ENCODE measurements at places on chromosomes 11 and 22.

DNA sequence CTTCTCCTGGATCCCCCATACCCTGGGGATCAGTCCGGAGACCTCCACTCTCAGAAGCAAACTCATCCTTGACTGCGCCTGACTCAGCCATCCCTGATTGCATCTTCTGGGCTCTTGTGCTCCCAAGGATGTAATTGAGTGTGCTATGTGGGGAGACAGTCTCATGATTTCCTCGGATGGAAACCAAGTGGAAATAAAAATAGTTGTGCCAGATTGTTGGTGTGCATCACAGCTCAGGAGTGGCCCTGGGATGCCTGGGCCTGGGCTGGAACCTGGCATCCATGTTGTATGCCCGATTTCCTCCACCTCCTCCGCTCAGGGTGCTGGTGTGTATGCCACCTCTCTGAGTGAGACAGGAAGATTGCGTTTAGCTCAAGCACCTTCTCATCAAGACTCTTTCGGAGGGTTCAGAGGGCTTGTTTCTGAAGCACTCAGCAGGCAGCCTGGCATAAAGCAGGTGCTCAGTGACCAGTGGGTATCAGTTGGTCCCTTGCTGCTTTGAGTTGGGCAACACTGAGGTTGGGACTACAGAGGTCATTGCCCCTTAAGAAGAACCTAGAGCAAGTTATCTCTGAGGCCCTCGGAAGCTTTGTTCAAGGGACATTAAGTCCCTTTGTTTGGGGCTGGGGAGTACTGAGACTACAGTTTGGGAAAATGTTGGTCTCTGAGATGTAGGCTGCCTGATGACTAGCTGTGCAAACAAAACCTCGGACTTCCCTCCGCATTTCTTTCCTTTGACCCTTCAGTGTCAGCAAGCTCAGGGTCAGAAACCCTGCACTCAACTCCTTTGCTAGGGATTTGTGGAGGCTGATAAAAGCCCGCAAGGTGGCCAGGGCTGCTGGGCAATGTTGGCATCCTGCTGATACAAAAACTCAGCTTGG, 24.8 kb upstream of the MICAL2 start:
- H3K36me3 ChIP-seq = no peaks in the 10 kb centered on the region
- H3K4me3 ChIP-seq = no peak overlapping the region
- H3K27me3 ChIP-seq = peaks cover 2% of the 10 kb centered on the region
- H3K4me1 ChIP-seq = peaks cover 11% of the 10 kb centered on the region

GRCh38 chr11:47987310-47987709, 7.0 kb downstream of the PTPRJ start:
- peaks cover 21% of the 10 kb centered on the region for H3K4me1 ChIP-seq
- H3K27ac ChIP-seq = no peak overlapping the region
- H3K36me3 ChIP-seq = no peaks in the 10 kb centered on the region

DNA sequence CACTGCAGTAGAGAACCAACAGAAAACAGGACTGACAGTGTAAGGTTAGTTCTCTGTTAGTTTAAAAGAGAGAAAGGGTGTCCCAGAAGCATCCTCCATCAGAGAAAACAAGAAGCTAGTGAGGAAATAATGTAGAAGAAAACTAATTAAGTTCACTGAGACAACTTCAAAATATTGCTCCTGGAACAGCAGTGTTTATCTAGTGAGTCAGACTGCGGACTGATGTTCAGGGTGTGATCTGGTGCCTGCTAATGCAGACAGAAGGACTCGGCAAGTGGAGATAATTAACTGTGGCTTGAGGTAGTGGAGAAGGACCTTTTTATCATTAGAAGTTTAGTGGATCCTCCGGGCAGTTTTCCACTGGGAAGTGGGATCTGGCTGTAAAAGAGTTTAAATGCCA, 55.4 kb downstream of the CDON start:
- H3K36me3 ChIP-seq = peaks cover 2% of the 10 kb centered on the region
- no peak for DNase-seq
- no peak overlapping the region for H3K27ac ChIP-seq
- H3K27me3 ChIP-seq = no peaks in the 10 kb centered on the region

DNA sequence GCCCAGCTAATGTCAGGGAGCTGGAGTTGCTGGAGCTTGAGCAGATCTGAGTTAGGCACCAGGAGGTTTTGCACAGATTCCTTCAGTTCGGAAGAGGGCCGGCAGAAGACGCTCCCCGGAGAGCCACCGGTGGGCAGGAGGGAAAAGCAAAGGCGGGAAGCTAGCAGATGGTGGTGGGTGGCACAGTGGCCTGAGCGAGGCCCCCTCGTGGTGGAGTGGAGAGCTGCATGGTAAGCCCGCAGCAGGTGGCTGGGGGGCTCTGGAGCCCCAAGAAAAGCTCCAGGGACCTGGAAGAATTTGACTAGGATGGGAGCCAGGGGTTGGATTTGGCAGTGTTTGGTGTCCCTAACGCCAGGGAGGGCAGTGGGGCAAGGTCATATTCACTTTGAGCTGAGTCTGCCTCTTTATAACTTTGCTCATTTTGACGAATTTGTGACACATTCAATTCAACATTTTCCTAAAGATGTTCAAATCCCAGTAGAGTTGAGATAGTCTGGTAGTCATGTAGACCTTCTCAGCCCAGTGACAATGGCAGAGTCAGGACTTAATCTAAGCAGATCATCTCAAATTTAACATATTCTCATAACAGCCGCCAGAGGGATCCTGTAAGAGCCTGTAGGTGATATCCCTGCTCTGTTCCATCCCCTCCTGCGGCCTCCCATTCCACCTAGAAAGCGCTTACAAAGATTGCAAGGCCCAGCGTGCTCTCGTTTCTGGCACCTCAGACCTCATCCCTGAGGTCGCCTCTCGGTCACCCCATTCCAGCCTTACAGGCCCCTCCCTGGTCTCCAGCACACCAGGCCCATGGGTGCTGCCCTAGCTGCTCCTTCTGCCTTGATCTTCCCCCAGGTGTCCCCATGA, 57.9 kb downstream of the TRIM29 start:
- no peaks in the 10 kb centered on the region for H3K4me1 ChIP-seq
- peaks cover 20% of the 10 kb centered on the region for H3K36me3 ChIP-seq
- no peak overlapping the region for H3K4me3 ChIP-seq
- peaks cover 18% of the 10 kb centered on the region for H3K27me3 ChIP-seq
- H3K27ac ChIP-seq = peak overlapping the region; percentile 88

DNA sequence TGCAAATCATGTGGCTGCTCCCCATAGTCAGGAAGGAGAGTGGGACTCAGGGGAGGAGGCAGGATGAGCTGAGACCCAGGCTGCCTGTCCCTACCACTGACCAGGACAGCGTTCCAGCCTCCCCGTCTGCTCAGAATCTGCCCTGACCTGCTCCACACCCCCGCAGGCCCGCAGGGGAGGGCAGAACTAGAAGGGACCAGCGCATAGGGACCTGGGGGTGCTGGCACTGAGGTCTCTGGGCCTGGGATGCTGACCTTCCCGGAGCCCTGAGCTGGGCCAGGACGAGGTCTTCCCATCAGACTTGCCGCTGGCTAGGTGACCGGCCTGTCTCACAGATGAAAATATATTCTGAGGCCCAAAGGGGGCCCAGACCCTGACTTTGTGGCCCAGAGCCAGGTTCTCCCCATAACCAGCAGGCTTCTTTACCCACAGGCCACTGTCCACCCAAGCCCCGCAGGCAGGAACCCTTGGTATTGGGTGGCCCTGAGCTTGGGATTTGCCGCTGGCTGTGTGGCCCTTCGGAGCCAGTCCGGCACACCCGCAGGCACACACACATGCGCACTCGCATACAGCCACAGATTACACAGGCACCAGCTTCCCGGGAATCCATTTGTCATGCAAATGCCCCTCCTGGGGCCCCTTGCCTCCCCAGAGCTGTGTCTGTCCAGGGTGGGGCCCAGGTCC, 13.8 kb upstream of the PIM3 start:
- H3K36me3 ChIP-seq = no peaks in the 10 kb centered on the region
- no peak overlapping the region for H3K4me3 ChIP-seq
- no peak for DNase-seq
- H3K27ac ChIP-seq = no peak overlapping the region

DNA sequence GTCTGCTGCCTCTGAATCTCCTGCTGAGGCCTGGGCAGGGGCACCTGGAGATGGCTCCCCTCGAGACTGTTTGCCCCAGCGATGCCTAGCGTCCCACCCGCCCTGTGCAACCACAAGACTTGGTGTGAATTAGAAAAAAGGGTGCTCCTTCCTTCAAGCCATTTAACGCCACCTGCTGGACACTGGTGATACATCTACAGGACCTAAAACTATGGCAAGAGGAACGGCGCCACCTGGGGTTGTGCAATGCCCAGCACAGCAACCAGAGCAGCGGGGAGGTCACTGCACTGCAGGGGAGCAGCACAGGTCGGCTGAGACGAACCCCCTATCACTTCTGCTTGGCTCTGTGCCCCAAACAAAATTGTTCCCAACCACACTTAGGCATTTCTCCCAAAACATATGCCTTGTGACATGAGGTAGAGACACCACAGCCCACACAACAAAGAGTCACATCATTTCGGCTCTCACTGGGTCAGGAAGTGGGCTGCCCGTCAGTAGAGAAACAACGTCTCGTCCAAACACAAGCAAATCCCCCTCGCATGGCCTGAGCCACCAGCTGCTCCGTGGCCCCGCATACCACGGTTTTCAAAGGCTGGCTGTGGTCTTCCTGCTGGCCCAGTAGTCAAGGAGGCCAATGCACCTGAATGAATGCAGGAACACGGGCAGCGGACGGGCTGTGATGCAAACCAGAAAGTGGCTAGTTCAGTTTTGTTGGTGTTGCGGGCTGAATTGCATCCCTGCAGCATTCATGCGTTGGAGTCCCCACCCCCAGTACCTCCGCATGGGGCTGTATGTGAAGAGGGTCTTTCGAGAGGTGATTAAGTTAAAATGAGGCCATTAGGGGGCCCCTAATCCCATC, 171.9 kb downstream of the SHANK2 start:
- no peaks in the 10 kb centered on the region for H3K27me3 ChIP-seq
- H3K27ac ChIP-seq = no peak overlapping the region
- DNase-seq = peak; percentile 17
- H3K36me3 ChIP-seq = peaks cover 27% of the 10 kb centered on the region
- no peaks in the 10 kb centered on the region for H3K4me1 ChIP-seq

DNA sequence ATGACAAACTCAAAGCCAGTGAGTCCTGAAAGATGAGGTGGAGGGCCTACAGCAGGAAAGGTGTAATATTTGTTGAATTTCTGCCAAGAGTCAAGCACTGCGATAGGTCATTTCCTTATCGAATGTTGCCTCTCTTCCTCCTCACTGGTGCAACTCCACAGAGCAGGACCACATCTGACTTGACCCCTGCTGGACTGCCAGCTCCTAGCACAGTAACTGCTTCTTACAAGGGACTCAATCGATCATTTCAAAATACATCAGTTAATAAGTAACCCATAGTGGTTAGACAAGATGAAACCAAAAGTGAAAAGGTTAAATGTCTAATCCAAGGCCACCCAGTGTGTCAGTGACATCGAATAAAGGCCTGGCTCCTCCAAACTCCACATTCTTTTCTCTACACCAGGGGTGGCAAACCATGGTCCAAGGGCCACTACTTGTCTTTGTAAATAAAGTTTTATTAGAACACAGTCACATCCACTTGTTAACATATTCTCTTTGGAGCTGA, 98.5 kb upstream of the CSNK2A3 start:
- H3K36me3 ChIP-seq = no peaks in the 10 kb centered on the region
- H3K27me3 ChIP-seq = peaks cover 14% of the 10 kb centered on the region
- H3K4me1 ChIP-seq = peaks cover 20% of the 10 kb centered on the region
- H3K4me3 ChIP-seq = no peak overlapping the region
- H3K27ac ChIP-seq = no peak overlapping the region
- DNase-seq = no peak

DNA sequence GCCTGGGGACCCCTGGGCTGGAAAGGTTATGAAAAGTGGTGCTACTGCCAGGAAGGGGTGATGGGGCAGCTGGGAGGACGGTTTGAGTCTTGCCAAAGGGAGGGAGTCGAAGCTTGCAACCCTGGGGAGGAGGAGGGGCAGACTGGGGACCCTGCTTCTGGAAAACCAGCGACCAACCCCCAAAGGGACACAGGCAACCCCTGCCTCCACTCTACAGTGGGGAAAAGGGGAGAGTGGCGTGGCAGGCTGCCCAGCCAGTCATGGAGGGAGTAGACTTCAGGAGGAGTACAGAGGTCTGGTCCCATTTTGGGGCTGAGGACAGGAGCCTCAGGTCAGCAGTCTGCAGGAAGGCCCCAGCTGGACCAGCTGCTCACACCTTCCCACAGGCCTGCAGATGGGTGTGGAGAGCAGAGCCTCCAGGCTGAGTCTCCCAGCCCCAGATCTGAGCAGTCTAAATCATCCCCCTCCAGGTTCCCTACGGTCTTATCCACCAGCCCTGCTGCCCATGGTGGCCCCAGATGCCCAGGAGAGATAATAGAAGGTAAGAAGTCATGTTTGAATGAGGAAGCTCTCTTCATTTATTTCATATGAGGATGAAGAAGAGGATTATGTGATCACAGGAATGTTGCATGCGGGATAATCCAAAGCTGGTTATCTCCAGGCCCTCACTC, 3.3 kb downstream of the DDT start:
- no peak overlapping the region for H3K4me3 ChIP-seq
- no peaks in the 10 kb centered on the region for H3K4me1 ChIP-seq
- no peak for DNase-seq
- peaks cover 15% of the 10 kb centered on the region for H3K36me3 ChIP-seq

GRCh38 chr11:62540804-62541701, 5.6 kb downstream of the AHNAK start:
- no peak overlapping the region for H3K27ac ChIP-seq
- H3K4me3 ChIP-seq = no peak overlapping the region
- H3K4me1 ChIP-seq = peaks cover 24% of the 10 kb centered on the region
- H3K27me3 ChIP-seq = peaks cover 30% of the 10 kb centered on the region

DNA sequence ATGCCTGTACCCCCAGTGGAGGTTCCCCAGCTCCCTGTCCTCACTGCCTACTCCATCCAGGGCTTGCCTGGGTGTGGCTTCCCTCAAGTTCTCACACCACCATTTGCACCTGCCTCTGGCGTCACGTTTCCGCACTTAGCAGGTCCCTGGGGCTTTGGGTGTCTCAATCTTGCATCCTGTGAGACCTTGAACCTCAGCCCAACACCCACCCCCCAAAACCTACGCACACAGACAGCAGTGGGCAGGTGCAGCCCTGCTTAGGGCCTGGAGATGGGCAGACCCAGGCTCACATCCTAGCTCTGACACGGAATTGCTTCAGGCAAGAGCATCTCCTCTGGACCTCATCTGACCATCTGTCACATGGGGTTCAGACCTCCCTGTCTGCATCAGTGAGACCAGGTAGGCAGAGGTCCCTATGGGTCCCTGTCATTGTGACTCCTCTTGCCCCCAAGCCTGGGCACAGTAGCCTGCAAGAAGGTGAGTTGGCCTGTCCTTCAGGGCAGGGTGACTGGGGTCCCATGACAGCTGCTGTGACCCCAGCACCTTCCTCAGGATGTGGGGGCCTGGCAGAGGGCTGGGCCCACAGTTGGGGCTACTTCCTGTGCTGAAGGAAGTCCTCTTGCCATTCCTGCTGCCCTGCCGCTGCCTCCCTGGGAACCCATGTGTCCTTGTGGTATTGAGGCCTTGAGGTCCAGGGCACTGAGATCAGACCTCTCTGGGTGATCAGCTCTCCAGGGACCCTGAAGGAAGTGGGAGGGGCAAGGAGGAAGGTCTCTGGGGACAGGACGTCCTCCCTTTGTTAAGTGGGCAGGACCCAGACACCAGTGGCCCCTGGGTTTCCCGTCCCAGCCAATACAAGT, 2.0 kb downstream of the SIPA1 start:
- no peak overlapping the region for H3K4me3 ChIP-seq
- peaks cover 3% of the 10 kb centered on the region for H3K36me3 ChIP-seq
- no peak for DNase-seq
- peaks cover 19% of the 10 kb centered on the region for H3K27me3 ChIP-seq

Data from progenitor cell of endocrine pancreas (in vitro differentiated cells).